Effector memory CD8-positive, alpha-beta T cell (primary cell): ENCODE measurements at places on chromosomes 2 and 18.

DNA sequence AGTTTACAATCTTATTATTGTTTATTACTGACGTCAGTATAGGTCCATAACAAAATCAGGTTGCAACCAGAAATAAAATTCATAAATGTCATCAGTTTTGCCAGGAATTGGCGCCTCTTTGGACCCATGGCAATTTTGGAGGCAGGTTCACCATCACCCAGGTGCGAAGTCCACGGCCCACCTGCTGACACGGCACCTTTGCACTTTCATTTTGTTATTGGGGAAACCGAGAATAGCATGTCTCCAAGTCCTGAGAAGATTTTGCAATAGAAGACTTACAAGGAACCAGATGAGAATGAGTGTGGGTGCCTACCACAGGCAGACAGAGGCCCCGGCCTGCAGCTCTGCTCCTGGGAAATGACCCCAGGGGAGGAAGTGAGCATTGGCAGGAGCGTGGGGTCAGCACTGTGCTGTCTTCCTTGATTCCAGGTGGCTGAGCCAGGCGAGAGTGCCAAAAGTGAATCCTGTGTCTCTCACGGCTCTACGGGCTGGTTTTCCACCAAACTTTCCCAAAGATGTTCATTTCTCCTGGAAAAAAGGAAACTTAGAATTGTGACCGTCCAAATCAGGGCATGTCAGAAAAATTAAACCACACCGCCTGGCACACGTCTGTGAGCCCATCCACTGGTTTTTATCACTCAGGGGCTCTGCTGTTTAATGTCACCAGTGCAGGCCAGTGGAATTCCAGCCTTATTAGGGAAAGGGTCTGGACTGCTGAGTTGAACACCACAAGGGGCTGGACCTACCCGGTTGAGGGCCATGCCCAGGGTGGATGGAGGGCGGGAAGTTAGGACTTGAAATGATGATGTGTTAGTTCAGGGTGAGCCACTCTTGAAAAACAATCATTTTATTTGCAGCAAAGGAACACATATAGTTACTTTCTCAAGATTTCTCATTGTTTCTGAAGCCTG lies 96.5 kb downstream of the PTGR3 start:
- no peak for DNase-seq

DNA sequence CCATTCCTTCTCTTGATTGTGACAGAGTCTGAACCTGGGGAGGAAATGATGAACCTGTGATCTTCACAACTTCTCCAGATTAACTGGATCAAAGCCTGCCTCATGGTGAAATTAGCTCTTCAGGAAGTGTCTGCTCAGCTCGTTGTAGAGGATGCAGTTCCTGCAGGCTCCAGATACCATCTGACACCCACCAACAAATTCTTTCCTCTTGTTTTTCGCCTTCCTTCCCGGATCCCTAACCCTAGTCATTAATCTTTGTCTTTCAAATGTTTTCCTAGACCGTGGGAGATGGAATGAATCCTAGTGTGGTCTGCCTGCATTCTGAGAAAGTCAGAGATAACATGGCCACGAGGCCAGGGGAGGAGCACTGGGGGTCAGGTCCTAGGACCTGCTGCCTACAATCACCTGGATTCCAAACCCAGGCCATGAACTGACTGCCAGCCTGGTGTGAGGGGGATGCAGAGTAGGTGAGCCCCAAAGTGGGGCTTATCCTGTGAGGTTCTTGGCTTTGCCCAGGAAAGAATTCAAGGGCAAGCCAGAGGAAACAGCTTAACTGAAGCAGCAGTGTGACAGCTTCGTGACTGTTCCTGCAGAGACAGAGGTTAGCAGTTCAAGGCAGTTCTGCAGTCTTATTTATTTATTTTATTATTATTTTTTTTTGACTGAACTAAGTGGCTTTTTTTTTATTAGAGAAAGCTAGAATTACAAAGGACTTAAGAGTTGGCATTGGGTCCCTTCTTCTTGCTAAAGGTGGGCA lies 67.8 kb downstream of the DIPK1C start:
- no peak for DNase-seq

- no peak for DNase-seq
These were observed 481 bp downstream of the SLC30A6 start for GRCh38 chr2:32166115-32166574.

GRCh38 chr2:229779650-229780049 lies 65.3 kb upstream of the DNER start:
- no peak for DNase-seq

DNA sequence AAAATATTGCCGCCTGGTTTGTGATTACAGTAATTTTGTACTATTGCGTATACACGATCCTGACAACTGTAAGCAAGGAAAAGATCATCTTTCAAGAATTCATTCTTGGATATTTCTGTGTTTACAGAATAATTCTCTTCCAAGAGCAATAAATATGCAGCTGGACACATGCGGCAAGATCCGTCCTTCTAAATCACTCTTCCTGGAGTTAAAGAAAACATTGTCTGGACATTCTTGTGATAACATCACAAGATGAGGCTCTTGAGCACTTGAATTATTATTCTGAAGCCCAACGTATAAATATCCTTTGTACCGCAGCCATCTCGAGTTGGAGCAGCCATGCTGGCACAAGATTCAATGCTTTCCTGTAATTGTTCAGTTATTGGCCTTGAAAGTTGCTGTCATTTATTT lies 9.9 kb downstream of the FHL2 start:
- DNase-seq, result no peak

DNA sequence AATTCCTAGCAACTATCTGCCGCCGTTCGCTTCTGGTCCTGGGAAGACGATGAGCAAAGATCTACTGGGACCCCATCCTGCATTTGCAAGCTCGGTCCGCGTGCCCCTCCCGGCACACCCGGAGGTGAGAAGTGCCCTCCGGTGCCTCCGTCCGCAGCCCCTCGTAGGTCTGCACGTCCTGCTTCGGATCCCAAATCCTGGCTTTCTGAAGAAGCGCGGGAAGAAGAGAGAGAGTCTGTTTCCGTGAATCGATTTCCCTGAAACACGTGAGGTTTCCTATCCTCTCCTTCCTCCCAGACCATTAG lies 5.0 kb upstream of the OSR1 start:
- no peak for DNase-seq

DNA sequence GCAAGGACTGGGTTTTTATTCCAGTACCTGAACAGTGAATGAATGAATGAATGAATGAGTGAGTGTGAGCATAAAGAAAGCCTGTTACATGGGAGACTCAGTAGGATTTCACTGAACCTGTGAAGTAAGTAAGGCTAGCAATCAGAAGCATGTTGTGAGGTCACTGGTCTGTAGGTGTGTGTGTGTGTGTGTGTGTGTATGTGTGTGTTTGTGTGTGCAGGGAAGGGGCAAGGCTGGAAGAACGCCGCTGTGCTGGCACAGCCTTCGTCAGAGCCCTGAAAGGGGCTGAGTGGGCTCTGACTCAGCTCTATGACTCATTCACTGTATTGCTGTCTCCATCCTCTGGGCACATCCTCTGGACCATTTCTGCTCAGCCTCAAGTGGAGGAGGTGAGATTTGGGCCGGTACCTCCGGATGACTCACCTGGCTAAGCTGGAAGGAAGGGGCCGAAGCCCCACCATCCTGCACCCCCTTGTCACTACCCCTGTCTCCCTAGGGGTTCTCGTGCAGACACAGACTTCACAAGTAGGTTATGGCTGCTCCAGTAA lies 51.4 kb upstream of the MRPL33 start:
- DNase-seq, result no peak

DNA sequence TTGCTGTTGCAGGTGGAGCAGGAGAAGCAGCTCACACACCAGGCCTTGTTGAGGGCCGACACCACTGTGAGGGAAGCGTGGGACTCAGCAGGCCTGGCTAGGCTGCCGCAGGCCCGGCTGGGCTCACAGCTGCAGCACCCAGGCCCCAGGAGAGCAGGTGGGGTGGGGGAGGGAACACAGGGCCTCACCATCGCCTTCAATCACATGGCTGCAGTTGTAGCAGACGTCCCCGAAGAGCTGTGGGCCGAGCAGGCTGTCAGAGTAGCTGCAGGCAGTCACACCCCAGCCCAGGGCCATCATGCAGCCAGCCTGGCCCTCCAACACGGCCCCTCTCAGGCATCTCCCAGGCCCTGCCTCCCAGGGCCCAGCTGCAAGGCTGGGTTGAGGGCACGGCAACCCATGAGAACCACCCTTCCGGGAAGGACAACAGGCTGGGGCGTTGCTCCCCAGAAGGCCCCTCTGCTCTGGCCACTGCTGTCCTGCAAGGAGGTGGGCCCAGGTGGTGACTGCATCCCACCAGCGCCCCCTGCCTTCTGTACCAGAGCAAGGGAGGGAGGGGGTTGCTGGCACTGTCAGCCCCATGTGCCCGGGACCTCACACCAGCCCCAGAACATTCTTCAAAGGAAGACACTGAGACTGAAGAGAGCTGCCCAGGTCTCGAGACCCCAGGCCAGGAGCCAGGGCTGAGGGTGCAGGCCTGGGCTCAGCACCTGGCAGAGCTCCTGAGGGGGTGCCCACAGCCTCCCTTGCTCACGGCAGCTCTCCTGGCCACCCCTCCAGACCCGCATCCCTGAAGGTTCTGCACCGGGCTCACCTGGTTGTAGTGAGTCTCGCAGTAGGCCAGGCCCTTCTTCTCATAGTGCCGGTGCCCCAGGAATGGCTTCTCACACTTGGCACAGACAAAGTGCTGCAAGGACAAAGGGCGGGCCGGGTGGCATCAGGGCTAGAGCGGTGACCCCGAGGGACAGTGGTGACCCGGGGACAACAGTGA lies 5.6 kb upstream of the GPR17 start:
- DNase-seq, result no peak

GRCh38 chr2:26178746-26179436 lies 6.0 kb downstream of the GAREM2 start:
- no peak for DNase-seq

DNA sequence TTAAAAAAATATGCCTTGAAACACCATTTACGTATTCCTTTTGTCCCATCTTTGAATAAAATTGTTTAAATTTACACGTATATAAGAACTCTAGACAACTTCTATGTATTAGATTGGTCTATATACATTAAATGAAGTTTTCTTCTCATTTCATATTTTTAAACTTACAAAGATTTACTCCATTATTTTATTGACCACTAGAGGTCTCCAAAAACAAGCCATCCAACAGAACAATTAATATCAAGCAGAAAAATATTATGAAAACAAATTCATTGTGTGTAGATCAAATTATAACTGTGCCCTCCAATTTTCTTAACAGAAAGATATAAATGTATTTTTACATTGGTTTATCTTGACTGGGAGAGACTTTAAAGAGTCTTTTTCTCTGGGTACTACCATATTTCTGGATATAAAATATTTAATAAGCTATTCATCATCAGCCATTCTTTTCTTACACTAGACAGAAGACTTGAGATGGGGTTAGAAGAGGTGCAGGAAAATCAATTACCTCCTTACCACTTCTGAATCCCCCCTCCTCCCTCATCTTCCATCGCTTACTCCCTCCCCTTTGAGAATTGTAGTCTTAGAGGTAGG lies 66.5 kb downstream of the DPP4 start:
- DNase-seq, result no peak

- no peak for DNase-seq
These were observed 61.6 kb downstream of the DNMT3A start for GRCh38 chr2:25280051-25280687.

DNA sequence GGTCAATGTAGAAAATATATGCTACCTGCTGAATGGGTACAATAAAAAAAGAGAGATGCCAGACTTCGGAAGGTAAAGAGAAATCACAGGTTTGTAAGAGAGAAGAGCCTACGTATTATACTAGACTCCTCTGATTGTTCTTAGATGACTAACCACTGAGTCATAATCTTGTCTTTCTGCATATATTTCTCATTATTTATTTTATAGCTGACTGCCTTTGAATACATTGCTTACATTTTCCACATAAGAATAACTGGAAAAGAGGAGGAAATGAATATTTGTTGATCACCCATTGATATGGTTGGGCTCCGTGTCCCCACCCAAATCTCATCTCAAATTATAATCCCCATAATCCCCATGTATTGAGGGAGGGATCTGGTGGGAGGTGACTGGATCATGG lies 90.3 kb upstream of the RAB27B start:
- DNase-seq, result no peak

DNA sequence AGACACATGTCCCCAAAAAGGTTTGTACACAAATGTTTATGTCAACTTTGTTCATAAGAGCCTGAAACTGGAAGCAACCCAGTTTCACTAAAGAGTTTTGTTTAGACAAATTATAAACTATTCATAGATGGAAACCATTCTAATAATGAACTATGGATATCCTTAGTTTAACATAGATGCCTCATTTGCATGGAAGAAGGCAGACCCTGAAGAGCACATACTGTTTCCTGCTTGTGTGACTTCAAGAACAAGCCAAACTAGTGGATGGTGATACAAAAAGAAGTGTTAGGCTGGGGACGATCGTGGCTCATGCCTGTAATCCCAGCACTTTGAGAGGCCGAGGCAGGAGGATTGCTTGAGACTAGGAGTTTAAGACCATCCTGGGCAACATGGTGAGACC lies 48.1 kb downstream of the ACOXL start:
- DNase-seq, result no peak
